ENCODE measurements at places on chromosomes 1 and 21.

GRCh38 chr1:94528299-94528698, 13.3 kb downstream of the F3 start:
- DNase-seq: no peak

GRCh38 chr21:44383216-44383615, 29.8 kb downstream of the TRPM2 start:
- no peak for DNase-seq

DNA sequence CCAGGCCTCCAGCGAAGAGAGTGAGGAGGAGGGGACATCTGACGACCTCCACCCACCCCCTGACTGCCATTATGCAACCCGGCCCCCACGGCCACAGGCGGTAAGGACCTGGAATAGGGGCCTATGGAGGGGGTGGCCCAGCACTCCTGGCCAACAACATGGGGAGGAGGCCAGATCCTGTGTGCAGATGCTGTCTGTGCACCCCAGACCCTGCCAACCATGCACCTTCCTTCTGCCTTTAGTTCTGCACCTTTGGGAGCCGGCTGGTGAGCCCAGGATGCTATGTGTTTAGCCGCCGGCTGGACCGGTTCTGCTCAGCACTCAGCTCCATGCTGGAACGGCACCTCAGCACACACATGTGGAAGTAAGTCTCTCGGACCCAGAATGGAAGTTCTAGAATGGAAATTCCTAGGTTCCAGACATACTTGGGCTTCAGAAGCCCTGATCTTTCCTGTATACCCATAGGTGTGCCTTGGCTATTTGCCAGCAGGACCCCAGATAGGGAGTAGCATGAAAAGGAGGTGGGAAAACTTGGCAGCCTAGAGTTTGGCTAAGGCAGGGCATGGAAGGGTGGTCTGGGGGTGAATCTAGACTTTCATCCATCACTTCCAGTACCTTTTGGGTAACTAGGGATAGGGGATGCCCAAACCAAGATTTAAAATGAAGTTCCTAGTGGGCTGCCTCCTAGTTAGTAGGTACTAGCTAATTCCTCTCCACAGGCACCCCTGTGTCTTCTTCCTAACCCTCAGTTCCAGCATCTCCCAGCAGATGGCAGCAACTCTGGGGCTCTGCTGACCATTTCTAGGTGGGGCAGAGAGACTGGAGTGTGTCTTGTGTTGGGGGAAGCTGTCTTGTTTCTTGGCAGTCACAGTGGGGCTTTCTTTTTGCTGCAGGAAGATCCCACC, 3.6 kb upstream of the CYB561D1 start:
- DNase-seq: peak; percentile 50

DNA sequence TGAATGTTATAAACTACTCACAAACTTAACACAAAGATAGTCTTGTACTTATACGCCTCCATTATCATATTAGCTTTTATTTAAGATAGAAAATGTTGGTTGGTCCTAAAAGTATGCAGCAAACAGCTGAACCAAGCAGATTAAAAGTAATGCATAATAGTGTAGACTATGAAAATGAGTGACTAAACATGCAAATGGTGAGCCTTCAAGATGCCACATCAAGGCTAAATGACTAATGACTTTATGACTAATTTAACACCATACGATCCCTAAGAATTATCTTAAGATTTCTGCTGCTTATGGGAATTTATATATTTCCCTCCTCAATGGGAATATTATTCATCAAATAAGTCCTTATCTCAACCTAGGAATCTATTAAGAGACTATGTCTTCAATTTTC, 4.6 kb downstream of the GPATCH2 start:
- no peak for DNase-seq

GRCh38 chr21:34131586-34131985, 58.2 kb downstream of the MRPS6 start:
- no peak for DNase-seq

- no peak for DNase-seq
Observed at GRCh38 chr1:228983661-228984060, 248.4 kb downstream of the RHOU start.

GRCh38 chr21:15729674-15730483, at the start of gene USP25:
Gene USP25 (plus strand): TSS chr21:15729982. CDS start chr21:15730394, 412 bp downstream.
- DNase-seq: peak; percentile 80

GRCh38 chr1:214464445-214465287, 86.7 kb downstream of the PTPN14 start:
- no peak for DNase-seq

DNA sequence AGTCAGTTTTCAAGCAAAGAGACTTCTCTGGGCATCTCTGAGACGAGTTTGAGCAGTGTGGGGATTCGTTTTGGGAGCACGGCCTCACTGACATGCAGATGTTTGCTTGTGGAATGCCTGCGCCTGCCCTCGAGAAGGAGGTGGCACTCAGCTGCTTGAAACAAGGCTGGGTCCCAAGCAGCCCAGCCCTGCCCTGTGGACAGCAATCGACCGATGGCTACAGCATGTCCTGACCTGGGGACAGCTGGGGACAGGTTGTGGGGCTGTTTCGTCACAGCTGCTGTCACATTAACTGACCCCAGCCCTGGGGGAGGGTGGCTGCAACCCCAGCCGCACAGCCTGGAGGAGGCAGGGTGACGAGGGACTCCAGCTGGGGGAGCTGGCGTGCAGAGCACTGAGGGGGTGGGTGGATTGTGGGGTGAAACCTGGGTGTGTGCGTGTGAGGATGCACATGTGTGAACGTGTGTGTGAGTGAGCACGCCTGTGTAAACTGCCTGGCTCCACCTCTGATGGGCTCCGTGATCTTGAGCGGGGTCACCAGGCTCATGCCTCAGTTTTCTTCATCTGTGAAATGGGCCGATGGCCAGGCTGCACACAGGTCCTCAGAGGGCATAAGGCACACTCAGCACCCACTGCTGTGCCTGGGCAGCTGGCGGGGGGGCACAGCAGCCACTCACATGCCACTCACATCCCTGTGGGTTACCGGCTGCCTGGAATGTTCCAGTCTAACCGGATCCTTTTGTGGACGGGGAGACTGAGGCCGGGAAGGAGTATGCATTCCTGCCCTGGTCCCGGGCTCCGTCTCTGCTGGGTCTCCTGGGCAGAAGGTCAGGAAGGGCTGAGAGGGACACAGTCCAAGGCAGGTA, 49.3 kb downstream of the COL18A1 start:
- DNase-seq: no peak

GRCh38 chr1:63318201-63318979, 4.0 kb upstream of the FOXD3 start:
- DNase-seq: no peak

- DNase-seq: no peak
Observed at GRCh38 chr1:242083742-242084141, 84.8 kb upstream of the MAP1LC3C start.

DNA sequence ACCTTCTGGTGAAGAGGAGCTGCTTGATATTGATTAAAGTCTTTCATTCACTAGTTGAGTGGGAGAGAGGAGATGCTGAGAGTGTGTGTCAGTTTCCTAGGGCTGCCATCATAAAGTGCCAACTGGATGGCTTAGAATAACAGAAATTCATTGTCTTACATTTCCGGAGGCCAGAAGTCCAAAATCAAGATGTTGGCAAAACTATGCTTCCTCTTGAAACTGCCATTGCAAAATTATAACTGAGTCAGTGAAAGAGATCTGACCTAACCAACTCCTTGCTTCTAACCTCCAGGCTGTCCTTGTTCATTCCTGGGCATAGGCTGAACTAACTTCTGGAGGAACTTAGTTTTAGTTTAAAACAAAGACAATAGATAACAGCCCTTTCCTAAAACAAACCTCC, 47.1 kb downstream of the PTGS2 start:
- no peak for DNase-seq
